ENCODE measurements at places on chromosomes 11 and 22. TPM values are rescaled to one million over a fixed set of nuclear protein-coding genes. Genes with fewer than 3 reads are reported as not detected.

Gene PRAME
- total RNA-seq, result not detected

Gene GAB4
- total RNA-seq, result not detected

Gene FAM83F
- total RNA-seq, result 1.8 TPM

Gene FXYD6
- not detected for total RNA-seq

Gene DDTL
- 0.76 TPM for total RNA-seq

Gene TPBGL
- total RNA-seq, result not detected

Gene HSPB2
- total RNA-seq, result not detected

GRCh38 chr11:43880640-43881159, at the start of gene ALKBH3:
TSS of gene ALKBH3 (plus strand) at chr11:43880831. CDS start at chr11:43882653, 1,822 bp downstream.
- H3K27ac ChIP-seq, result peak within 1 kb of the TSS; percentile 68
- DNase-seq, result peak; percentile 94
- H3K4me1 ChIP-seq, result peaks cover 32% of the 10 kb centered on the region
- H3K4me3 ChIP-seq, result peak within 1 kb of the TSS; percentile 81
- H3K27me3 ChIP-seq, result no peaks in the 10 kb centered on the region
- peaks cover 10% of the 10 kb centered on the region for H3K36me3 ChIP-seq

GRCh38 chr11:86627776-86628455, 44.5 kb downstream of the ME3 start:
- DNase-seq, result no peak
- H3K4me1 ChIP-seq, result no peaks in the 10 kb centered on the region
- no peaks in the 10 kb centered on the region for H3K36me3 ChIP-seq
- no peak overlapping the region for H3K27ac ChIP-seq

GRCh38 chr11:21121991-21122390, 452.6 kb downstream of the NELL1 start:
- no peaks in the 10 kb centered on the region for H3K36me3 ChIP-seq
- H3K27me3 ChIP-seq, result no peaks in the 10 kb centered on the region
- no peak overlapping the region for H3K27ac ChIP-seq
- H3K4me1 ChIP-seq, result no peaks in the 10 kb centered on the region

DNA sequence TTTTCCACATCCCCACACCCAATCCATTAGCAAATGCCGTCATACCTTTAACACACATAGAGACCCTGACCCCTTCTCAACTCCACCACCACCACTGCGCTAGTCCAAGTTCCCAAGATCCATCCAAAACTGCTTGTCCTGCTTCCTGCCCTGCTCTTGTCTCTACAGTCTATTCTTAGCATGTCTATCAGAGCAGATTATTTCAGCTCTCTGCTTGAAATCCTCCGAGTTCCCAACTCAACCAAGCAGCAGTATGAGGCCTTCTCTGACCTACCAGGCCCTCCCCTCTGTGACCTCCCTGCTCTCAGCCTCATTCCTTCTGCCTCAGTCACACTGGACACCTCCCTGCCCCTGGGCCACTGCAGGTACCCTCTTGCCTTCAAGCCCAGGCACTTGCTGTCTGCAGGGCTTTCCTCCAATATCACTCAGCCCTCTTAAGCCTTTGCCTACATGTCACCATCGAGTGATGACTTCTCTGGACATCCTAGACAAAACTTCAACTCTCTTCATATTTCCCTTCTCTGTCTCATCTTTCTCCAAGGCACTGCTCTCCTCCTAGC, 134.6 kb downstream of the SPATA19 start:
- DNase-seq, result no peak
- H3K27ac ChIP-seq, result no peak overlapping the region

- DNase-seq, result no peak
- H3K4me1 ChIP-seq, result peaks cover 17% of the 10 kb centered on the region
- H3K36me3 ChIP-seq, result peaks cover 4% of the 10 kb centered on the region
Observed at GRCh38 chr11:86070142-86071056, 1.5 kb upstream of the PICALM start.

DNA sequence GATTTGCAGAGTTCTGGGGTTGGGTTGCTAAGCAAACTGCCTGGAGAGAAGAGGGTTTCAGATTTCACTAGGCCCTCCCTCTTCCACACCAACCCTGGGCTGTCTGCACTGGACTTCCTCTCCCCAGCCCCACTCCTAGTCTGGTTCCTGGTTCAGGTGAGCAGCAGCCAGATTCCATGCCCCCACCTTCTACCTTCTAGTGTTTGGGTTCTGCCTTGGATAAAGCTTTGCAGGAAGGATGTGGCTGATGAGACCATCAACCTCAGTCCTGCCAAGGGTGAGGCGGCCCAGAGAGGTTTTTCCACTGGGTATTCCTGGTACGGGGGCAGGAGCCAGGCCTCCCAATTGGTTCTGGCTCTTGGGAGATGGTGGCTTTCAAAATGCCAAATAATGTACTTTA, 68.3 kb downstream of the BCR start:
- no peak overlapping the region for H3K27ac ChIP-seq
- H3K36me3 ChIP-seq, result no peaks in the 10 kb centered on the region
- DNase-seq, result no peak

GRCh38 chr11:86460461-86461385, 86.0 kb downstream of the CCDC81 start:
- H3K4me1 ChIP-seq, result peaks cover 8% of the 10 kb centered on the region
- no peak overlapping the region for H3K27ac ChIP-seq
- no peak for DNase-seq
- H3K4me3 ChIP-seq, result no peak overlapping the region

GRCh38 chr22:40008726-40009291, 14.1 kb downstream of the FAM83F start:
- H3K4me3 ChIP-seq, result no peak overlapping the region
- H3K27me3 ChIP-seq, result no peaks in the 10 kb centered on the region
- H3K4me1 ChIP-seq, result peaks cover 16% of the 10 kb centered on the region
- H3K36me3 ChIP-seq, result no peaks in the 10 kb centered on the region
- no peak overlapping the region for H3K27ac ChIP-seq
- no peak for DNase-seq

DNA sequence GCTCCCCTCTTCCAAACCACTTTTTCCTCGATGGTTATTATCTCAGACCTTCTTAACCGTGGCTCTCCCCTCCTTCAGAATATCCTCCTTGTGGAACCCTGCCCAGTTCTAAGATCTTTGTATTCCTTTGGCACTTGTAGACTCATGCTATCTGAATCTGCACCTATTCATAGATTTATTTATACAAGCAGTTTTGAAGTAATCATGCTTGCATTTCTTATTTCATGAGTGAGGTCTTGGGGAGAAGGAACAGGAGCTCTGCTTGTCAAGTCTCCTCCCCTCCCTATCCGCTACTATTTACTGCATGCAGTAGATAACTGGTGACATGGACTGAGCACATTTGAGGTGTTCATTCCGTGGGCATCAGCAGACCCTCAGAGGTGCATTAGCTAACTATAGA, 5.4 kb upstream of the MADD start:
- H3K4me1 ChIP-seq, result peaks cover 32% of the 10 kb centered on the region
- no peaks in the 10 kb centered on the region for H3K27me3 ChIP-seq
- H3K27ac ChIP-seq, result no peak overlapping the region
- no peak overlapping the region for H3K4me3 ChIP-seq
- peaks cover 1% of the 10 kb centered on the region for H3K36me3 ChIP-seq
- DNase-seq, result no peak
